Activated naive CD4-positive, alpha-beta T cell treated with anti-CD3 and anti-CD28 coated beads for 36 hours (primary cell): ENCODE measurements at places on chromosomes 2 and 18.

- DNase-seq: no peak
These were observed 19.1 kb downstream of the NETO1 start for GRCh38 chr18:72848503-72849237.

GRCh38 chr2:47784352-47784851 is 1.5 kb downstream of the MSH6 start:
- DNase-seq: no peak

- no peak for DNase-seq
These were observed 43.1 kb upstream of the IL1R2 start for GRCh38 chr2:101948625-101949155.

DNA sequence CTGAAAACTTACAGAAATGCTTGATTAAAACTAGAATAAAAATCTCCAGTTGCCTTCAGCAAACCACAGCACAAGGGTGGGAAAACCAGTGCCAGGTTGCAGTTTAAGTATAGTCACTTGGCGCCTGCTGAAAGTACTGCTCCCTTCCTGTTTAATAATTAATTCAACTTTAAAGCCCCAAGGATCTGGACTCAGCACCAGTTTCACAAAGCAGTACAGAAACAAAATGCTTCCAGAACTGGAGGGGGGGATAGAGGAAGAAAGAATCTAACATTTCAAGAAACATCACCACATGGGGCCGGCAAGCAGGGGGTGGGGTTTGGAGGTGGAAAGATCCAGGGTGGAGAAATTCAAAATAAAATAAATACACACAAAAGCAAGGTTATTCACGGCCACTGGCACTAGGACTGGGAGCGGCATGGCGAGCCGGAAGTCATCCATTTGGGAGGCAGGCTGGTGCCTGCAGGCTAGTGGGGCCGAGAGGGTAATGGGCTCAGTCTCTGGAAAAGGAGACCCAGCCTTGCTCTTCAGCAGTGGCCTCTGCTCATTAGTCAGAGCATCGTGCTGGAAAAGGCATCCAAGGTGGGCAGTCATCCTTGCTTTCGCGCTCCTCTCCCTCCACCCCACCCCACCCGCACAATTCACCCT is 85.8 kb downstream of the POU3F3 start:
- DNase-seq: no peak

GRCh38 chr2:167187978-167188967 is 300.0 kb downstream of the XIRP2 start:
- no peak for DNase-seq

- no peak for DNase-seq
These were observed 66.5 kb downstream of the GLS start for GRCh38 chr2:190947141-190947540.

- no peak for DNase-seq
These were observed 380.0 kb upstream of the ACVR2A start for GRCh38 chr2:147464737-147465357.

DNA sequence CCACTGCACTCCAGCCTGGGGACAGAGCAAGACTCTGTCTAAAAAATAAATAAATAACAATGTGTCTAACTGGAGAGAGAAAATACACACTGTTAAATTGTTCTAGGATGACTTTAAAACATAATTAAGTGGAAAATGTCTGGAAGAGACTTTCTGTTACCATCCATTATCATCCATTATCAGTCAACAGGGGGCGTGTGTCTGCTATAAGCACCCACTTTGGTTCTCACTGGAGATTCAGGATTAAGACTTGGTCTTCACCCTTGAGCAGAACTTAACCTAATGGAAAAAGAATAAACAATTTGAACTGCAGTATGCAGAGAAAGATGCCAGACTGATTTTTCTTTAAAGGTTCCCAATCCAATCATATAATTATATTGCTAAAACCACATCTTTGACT is 999.8 kb upstream of the GYPC start:
- DNase-seq: no peak

GRCh38 chr18:33034945-33035344 is 262.1 kb upstream of the KLHL14 start:
- no peak for DNase-seq

GRCh38 chr2:83757329-83757728 is 701.8 kb downstream of the SUCLG1 start:
- no peak for DNase-seq

DNA sequence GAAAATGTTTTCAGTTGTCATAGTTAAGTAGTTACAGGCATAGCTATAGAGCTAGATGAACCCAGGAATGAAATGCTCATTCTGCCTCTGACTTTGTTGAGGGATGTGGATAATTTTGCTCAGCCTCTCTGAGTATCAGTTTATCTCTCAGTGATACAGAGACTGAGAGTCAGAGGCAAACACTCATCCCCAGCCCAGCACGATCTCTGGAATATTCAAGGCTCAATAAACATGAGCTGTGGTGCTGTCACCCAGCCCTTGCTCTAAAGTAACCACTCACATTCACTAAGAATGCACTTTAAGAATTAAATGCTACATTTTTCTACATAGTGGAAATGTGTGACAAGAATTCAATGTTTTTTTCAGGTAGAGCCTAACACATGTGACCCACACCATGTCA is 30.6 kb downstream of the TIMM21 start:
- no peak for DNase-seq

GRCh38 chr2:230158468-230158867 is 61.3 kb downstream of the SP110 start:
- DNase-seq: no peak

DNA sequence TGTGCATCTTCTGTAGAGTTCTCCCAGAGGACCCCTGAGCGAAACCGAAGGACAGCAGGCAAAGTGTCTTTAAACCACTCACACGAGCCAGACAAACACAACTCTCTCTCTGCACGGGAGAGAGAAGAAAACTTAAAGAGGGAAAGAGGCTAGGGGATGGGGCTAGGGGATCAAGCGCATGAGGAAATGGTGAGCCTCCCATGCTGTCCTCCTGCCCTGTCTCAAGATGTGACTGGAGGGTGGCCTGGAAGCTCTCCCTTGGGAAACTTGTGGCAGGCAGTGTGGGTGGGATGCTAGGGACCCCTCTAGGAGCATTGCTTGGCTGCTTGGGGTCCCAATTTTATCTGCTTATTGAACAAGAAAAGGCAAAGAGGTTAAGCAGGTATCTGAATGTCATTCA is 44.5 kb downstream of the CYP26B1 start:
- DNase-seq: no peak

- DNase-seq: no peak
These were observed 74.3 kb downstream of the GTF3C3 start for GRCh38 chr2:196725218-196725617.

GRCh38 chr2:34012715-34013302 is 413.7 kb upstream of the FAM98A start:
- peak; percentile 53 for DNase-seq

DNA sequence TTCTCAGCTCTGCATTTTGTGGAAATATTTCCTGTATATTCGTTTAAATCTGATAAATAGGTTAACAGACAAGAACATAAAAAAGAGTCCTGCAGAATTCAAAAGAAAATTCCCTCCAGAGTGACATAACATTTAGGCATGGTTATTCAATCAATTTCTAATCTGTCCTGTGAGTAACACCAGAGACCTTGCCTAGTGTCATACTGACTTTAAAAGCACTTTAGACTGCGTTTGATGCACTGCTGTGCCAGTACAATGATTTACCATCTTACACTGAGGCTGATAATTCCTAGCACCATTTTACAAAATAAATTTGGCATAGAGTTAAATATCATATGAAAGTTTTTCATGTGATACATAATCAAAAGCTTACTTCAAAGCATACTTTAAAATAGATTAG is 35.5 kb upstream of the CALCRL start:
- DNase-seq: no peak

DNA sequence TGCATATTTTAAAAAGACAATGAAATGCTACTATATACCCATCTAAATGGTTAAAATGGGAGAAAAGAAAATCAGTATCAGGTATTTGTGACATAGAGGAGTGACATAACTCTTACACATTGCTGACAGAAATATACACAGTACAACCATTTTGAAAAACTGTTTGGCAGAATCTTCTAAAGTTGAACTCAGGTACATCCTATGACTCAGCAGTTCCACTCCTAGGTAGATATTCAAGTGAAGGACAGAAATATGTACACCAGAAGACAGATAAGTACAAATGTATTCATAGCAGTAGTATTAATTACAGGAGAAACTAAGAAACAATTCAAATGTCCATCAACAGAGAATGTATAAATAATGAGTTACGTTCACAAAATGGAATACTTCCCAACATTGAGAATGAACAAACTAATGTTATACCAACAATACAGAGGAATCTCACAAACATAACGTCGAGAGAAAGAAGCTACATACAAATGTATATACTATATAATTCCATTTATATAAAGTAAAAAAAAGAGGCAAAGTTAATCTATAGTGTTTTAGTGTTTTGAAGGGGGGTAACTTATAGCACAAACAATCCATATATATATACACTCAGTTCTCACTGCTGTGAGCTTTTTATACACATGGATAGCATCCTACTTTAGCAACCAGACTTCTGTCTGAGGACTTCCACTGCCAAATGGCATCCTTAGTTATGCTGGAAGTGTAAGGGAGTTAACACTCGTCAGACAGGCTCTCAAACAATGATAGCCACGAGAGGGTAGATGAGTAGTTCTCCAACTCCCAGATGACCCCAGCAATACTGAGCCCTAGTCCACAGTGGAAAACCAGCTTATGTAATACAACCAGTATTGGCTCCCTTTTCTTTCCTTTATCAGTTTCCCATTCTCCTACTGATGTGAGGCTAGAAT is 172.5 kb downstream of the NBAS start:
- DNase-seq: no peak

DNA sequence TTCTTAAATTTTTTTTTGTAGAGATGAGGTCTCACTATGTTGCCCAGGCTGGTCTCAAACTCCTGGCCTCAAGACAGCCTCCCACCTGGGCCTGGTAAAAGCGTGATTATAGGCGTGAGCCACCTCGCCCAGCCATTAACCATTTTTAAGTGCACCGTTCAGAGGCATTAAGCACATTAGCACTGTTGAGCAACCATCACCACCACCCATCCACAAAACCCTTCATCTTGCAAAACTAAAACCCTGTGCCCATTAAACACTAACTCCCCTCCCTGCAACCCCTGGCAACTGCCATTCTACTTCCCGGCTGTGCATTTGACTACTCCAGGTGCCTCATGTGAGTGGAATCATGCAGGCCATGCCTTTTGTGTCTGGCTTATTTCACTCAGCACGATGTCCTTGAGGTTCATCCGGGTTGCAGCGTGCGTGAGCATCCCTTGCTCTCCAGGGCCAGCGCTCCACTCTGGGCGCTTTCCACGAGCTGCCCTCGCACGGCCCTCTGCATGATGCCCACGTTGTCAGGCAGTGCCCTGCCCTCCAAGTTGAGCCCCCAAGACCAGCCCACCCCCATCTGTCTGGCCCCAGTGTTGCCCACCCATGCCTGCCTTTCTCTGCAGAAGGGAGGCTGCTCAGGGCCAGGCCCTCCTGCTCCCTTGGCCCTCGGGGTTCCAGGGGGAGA is 63.0 kb upstream of the GLI2 start:
- no peak for DNase-seq

DNA sequence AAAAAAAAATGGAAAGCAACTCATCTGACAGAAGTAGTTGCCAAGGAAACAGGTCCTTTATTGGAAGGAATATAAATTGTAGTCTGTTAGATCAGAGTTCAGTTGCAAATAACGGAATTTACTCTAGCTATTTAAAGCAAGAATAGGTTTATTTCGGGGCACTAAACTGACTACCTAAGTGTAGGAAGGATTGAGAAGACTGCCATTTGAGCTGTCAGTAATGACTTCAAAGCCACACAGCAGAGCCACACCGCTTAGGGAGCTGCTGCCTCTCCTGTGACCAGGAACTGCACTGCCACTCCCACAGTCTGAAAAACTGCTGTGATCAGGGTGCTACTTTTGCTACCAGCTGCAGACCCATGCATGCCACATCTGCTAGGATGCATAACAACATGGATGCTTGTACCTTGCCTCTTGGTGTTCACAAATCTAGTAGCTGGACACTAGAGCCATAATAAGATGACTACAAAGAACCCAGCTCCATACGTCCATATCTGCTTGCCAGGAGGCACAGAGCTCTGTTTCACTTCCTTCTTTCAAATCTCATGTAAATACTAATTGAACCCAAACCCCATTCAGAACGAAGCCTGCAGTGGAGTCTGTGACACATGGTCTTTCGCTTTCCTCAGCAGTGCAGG is 2.2 kb downstream of the DSG2 start:
- no peak for DNase-seq

DNA sequence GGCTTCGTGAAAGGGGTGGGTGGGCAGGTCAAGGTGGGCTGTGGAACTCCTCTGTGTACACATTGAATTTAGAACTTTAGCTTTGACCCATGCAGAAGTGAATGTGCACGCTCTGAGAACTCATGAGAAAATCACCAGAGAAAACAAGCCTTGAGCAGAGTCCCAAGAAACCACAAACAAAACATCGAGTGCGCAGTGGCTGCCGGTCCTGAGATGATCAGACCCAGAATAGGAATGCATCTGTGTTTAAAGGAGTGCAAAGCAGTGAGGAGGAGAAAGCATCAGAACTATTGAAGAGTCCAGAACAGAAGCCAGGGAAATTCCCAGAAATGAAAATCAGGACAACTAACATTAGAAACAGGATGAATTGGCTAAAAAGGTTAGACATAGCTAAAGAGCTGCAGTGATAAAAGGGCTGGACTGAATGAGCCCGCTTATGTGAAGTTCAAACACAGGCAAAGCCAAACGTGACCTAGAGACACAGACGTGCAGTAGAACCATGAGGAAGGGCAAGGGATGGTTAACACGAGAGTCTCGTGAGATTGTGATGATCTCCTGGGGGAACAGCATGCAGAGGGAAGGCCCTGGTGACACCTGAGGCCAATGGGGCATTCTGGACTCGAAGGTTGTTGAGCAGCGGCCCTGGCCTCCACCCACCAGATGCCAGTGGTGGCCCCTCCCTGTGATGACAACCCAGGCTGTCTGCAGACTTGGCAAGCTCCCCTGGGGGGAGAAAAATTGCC is 16.4 kb upstream of the TXNL4A start:
- DNase-seq: no peak

DNA sequence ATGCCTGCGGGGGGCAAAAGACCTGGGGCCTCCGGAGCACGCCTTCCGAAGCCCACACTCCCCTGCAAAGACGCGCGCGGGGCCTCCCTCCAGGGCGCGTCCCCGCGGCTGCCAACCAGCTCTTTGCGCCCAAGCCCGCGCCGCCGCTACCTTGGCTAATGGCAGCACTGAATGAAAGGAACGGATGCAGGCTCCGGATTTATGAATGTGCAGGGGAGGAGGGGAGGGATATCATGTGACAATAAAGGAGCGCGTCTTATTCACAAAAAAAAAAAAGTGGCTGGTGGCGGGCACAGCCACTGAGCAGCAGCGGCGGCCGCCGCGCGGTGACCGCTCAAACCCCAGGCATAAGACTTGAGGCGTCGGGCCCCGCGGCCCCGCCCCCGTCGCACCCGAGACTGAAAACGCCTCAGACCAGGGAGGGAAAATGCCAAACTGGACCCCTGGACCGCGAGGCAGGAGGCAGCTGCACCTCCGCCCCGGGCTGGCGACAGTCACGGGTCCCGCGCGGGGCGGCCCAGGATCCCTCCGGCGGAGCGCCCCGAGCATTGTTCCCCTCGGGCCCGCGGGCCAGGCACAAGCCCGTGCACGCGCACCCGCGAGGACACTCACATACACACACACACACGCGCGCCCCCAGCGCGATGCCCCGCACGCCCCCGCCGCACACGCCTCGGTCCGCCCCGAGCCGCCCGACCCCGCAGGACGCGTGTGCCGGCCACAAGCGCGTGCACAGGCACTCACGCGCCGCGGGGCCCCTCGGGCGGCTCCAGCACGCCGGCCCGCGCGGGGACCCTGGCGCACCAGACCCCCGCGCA is 1.6 kb downstream of the SPRED2 start:
- DNase-seq: peak; percentile 75
